ENCODE measurements at places on chromosomes 2 and 18.
A peak's percentile ranks its signal among the peaks of the same experiment; 100 is the strongest.

- no peak for DNase-seq
These were observed 12.4 kb downstream of the KIF5C start for GRCh38 chr2:148887350-148888002.

DNA sequence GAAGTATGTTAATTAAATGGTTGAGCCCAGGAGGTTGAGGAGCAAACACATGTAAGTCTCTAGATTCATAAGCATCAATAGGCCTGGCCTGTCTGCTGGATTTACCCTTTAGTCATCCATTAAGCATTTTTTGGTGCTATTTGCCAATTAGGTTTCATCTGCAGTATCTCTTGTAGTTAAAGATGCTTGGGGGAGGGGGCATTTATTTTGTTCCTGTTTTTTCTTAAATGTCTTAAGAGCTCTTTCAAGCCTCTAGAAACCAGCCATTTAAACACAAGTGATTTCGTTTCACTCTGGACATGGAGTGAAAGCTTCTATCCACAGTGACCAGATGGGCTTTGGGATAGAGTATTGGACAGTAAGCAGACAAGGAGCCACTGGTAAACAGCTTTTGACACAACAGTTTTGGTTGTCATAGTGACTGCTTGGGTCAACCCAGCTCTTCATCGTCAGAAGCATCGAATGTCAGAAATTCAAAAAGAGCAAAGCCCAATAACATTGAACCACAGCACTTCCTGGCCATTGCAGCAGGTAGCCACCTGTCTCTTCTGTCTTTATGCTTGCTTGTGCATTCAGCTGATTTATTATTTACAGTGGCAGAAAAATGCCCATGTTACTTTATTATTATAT, 4.9 kb downstream of the QPCT start:
- DNase-seq: no peak

DNA sequence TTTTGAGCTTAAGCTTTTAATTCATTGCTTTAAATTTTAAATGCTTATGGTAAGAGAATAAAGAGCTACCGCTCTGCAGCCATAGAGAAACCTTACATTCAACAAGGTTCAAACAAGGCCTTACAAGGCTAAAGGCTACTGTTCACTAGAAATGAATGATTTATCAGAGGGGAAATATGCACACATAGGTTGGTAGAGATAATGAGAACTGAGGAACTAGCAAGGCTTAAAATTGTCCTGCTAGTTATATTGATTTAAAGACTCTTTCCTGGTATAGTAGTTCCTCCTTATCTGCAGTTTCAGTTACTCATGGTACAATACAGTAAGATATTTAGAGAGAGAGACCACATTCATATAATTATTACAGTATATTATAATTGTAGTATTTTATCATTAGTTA, 193.4 kb downstream of the WDR7 start:
- DNase-seq: no peak

GRCh38 chr2:118834901-118835745, 12.3 kb downstream of the EN1 start:
- peak; percentile 63 for DNase-seq

- no peak for DNase-seq
These were observed 43.0 kb upstream of the GTF2A1L start for GRCh38 chr2:48574353-48575287.

GRCh38 chr2:31138037-31138962, at the start of gene GALNT14:
Gene GALNT14 (minus strand): TSS chr2:31138440. CDS start chr2:31138086, 354 bp downstream.
- DNase-seq: no peak

DNA sequence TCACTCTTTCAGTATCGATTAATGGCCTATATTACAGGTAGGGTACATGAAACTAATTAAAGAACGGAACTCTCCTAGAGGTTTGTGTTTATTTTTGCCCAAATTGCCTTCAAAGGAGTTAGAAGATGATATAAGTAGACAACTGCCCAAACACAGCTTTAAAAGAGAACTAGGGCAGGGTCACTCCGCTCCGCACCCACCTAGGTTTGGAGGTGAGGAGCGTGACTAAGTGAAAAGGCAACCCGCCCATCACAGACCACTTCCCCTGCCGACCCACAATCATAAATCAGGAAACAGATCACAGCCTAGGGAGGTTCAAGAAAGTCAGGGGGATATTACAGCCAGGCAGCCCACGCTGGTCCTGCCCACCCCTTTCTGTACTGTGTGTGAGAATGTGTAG, 166.7 kb downstream of the C1D start:
- DNase-seq: no peak

DNA sequence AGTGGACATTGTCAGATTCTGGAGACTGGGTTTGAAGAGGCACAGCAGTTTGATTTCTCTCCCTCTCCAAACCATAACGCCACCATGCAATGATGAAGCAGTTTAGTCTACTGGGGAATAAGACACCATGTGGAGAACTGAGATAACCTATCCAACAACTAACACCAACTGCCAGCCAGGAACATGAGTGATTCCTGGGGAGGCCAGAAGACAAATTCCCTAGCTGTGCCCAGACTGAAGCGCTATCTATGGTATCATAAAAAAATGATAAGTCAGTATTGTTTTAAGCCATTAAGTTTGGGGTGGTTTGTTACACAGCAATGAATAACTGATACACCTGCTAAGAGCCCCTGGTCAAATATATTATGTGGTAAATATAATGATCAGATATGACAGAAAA, 129.3 kb downstream of the EXOC6B start:
- no peak for DNase-seq

DNA sequence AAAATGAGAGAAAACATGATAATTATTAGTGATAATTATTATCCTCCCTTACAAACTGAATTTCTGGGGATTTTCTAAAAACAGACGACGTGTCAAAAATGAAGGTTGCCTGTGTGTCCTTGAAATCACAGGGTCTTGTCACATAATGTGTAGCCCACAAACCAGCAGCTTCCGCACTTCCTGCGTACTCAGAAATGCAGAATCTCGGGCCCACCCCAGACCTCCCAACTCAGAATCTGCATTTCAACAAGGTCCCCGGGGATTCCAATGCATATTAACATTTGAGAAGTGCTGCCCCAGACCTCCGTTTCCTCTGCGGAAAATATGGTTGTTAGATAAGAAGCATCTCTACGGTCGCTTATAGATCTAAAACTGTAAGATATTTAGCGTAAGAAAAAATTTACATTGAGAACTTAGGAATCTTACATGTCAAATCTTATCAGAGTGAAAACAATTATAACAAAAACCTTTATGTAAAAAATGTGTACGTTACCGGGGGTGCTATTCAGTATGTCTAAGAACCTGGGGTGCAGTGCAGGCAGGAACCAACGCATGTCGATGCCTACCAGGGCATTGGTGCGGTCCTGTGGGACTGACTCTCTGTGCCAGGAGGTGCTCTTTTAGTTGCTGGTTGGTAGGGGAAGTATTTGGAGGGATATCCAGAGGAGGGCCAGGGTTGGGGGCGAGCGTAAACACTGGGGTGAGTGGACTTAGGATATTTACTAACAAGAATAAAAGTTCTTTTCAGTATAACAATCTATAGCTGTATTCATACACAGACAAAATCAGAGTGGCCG, 15.2 kb downstream of the CDKL4 start:
- no peak for DNase-seq

- no peak for DNase-seq
These were observed 85.3 kb downstream of the NRP2 start for GRCh38 chr2:205767617-205768016.

DNA sequence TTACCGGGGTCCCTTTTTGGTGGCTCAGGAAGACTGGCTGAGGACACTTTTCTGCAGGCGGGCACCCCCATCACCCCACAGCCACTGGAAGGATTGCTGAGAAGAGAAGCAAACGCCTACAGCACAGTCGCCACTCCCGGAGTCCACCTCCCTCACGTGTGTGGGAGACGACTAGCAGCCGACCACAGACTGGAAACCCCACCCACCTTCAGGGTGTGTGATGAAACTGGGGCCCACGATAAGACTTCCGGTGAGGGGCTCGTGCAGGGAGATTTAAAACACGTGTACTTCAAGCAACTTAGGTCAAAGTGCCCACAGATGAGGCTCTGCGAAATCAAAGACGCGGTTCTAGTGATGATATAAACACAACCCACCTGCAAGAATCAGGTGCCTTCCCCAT, 26.3 kb downstream of the MBP start:
- DNase-seq: no peak

GRCh38 chr2:96625571-96626552, 12.2 kb downstream of the KANSL3 start:
- no peak for DNase-seq

DNA sequence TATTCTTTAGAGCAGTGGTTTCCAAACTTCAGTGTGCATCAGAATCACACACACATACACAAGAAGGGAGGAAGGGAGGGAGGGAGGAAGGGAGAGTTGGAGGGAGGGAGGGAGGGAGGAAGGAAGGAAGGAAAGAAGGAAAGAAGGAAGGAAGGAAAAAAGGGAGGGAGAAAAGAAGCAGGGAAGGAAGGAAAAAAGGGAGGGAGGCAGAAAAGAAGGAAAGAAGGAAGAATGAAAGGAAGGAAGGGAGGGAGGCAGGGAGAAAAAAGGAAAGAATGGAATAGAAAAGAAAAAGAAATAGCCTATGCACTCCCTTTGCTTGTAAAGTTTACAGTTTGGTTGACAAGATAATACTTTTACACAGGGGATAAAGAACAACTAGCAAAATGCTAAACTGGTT, 96.3 kb upstream of the BCL11A start:
- DNase-seq: no peak

GRCh38 chr2:27754831-27755230, 16.7 kb upstream of the MRPL33 start:
- DNase-seq: no peak

DNA sequence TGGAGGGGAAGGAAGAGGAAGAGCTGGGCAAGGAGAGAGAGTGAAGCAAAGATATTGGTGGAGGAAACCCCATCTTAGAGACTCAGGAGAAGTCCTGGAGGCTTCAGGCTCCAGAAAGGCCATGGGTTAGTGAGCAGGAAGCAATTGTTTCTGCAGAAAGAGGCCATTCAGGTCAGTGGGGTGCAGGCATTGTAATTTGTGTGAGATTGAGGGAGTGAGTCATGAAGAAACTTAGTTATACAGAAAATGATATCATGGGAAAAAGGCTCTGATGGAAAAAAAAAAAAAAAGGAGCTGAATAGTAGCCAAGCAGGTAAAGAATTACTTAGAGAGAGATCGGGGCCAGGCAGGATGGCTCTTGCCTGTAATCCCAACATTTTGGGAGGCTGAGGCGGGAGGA, 4.0 kb downstream of the EMILIN2 start:
- peak; percentile 6 for DNase-seq

GRCh38 chr2:86066007-86066578, 39.6 kb downstream of the POLR1A start:
- no peak for DNase-seq

- peak; percentile 70 for DNase-seq
These were observed 15.4 kb upstream of the GLI2 start for GRCh38 chr2:120720231-120720630.

GRCh38 chr2:39780825-39781600, 2.0 kb upstream of the THUMPD2 start:
- DNase-seq: no peak

GRCh38 chr2:239105234-239105633, 257.3 kb downstream of the TWIST2 start:
- no peak for DNase-seq

DNA sequence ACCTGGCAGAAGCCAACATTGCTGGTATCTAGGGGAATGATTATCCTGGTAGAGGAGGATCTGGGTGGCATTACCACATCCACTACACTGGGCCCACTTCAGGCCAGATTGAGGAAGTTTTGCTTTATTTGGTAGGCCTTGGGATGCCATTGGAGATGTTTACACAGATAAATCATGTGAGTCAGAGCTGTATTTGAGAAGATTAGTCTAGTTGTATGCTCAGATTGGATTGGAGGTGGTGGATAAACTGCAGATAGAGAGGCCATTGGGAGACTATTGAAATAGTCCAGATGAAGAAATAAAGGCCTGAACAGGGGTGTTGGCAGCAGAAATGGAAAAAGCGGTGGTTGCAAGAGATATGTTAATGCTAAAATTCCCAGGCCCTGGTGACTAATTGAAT, 81.5 kb downstream of the EFEMP1 start:
- no peak for DNase-seq

DNA sequence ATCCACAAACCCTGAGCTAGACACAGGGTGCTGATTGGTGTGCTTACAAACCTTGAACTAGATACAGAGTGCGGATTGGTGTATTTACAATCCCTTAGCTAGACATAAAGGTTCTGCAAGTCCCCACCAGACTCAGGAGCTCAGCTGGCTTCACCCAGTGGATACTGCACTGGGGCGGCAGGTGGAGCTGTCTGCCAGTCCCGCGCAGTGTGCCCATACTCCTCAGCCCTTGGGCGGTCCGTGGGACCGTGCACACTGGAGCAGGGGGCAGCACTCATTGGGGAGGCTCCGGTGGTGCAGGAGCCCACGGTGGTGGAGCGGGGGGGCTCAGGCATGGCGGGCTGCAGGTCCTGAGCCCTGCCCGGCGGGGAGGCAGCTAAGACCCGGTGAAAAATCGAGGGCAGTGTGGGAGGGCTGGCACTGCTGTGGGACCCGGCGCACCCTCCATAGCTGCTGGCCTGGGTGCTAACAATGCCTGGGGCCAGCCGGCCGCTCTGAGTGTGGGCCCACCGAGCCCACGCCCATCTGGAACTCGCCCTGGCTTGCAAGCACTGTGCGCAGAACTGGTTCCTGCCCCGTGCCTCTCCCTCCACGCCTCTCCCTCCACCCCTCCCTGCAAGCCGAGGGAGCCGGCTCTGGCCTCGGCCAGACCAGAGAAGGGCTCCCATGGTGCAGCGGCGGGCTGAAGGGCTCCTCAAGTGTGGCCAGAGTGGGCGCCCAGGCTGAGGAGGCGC, 75.6 kb downstream of the MOB4 start:
- no peak for DNase-seq

DNA sequence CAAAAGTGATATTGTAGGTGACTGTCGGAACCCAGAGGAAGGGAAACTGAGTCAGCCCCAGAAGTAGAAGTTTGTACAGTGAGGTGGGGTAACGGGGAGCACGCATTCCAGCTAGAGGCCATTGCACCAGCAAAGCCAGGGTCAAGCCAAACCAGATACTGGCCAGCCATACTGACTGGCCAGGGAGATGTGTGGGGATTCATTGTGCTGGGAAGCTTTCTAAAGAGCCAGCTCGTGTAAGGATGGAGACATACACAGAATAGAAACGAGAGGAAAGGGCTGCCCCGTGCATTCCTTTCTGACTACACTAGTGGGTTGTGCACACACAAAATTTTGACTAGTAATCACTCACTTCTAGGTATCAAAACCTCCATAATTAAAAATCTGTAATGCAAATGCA, 175.3 kb upstream of the PID1 start:
- no peak for DNase-seq

- DNase-seq: no peak
These were observed 36.5 kb upstream of the DARS1 start for GRCh38 chr2:136021976-136022375.

DNA sequence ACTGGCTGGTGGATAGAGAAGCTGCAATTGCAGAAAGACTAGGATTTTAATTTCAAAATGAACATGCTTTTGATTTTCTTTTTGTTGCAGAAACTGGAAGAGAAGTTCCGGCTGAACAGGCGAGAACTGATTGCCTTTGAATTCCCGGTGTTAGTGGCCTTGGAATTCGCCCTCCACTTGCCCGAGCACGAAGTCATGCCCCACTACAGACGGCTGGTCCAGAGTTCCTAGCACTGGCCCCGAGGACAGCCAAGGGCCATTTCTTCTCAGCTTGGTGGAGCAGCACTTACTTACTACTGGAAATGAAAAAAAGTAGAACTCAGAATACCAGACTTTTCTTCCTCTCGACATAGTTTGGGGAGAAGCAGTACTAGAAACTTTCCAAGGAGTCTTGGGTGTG, 121.9 kb downstream of the CABLES1 start:
- no peak for DNase-seq

Data from suprapubic skin (tissue), 4 donors.